ENCODE measurements at places on chromosomes 6 and 20. TPM values are rescaled to one million over a fixed set of nuclear protein-coding genes. Genes with fewer than 3 reads are reported as not detected.

Gene CALHM6
- 0.39 TPM for total RNA-seq

Gene PBOV1
- not detected for total RNA-seq

Gene PABPC1L
- total RNA-seq = 18.8 TPM

Gene ZNF831
- total RNA-seq = not detected

Gene C6orf15
- not detected for total RNA-seq

Gene DCDC2
- 3.2 TPM for total RNA-seq

Gene ARFGEF2
- total RNA-seq = 13.5 TPM

Gene AGER
- 1.4 TPM for total RNA-seq

Gene PI3
- 1.8 TPM for total RNA-seq

Gene LAMA4
- 1.7 TPM for total RNA-seq

Gene SLC32A1
- total RNA-seq = not detected

Gene TRERF1
- total RNA-seq = 8.0 TPM

Gene SNX3
- total RNA-seq = 81.9 TPM

Gene CDSN
- total RNA-seq = not detected

Gene DEF6
- total RNA-seq = 0.03 TPM

Gene MEI4
- not detected for total RNA-seq

Gene TNXB
- 0.46 TPM for total RNA-seq

Gene GGTLC1
- total RNA-seq = not detected

Gene PDCD2
- total RNA-seq = 51.6 TPM

Gene TMEM244
- total RNA-seq = not detected

Gene TRIM27
- 47.8 TPM for total RNA-seq

Gene STMN3
- total RNA-seq = 9.6 TPM

Gene CGA
- total RNA-seq = 0.21 TPM
